Cardiac fibroblast (primary cell): ENCODE measurements at places on chromosomes 3 and 15.

DNA sequence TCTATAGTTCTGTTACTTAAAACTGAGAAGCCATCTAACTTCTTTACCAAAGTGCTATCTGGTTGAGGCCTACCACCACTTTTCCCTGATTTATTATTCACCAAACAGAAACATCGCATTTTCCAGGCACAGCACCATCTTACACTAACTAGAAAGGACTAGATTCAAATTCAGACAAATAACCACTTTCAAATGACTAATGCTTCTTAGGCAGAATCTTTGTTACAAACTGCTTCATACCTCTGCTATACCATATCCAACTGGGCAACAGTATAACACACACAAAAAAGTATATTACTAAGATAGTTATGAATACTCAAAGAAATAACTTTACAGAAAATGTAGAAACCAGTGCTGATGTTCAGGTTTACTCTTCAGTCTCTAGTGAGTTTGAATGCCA, 16.6 kb downstream of the DLG1 start:
- DNase-seq, result no peak

DNA sequence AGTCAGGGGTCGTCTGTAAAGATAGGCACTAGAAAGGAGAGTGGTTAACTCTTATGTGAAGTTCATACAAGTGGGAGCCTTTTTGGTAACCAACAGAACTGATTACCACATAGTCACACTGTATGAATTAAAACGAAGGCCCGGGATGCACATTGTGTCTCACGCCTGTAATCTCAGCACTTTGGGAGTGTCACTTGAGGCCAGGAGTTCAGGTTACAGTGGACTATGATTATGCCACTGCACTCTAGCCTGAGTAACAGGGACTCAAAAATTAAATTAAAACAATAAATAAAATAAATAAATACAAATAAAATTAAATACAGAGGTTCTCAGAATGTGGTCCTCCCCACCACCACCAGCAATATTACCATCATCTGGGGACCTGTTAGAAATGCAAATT, 467 bp downstream of the DNAAF4 start:
- DNase-seq, result no peak

GRCh38 chr3:40899286-40899712, 300.0 kb upstream of the CTNNB1 start:
- DNase-seq, result no peak

DNA sequence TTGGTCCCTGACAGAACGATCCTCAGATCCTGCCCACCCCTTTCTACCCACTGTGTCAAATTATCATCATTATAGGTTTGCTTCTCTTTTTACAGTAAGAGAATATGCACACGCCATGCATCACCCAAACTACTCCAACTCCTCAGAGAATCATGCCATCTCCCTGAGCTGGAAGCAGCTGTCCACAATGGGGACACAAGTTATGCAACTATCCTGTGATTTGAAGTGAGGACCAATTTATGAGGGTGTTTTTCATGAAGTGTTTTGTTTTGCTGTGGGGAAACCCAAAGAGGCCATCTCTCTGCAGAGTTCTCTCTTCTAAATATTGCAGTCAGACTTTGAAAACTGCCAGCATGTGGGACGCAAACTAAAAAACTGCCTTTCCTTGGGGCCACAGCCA, 35.8 kb upstream of the TNFSF10 start:
- no peak for DNase-seq

- peak; percentile 65 for DNase-seq
These were observed 1.5 kb downstream of the TPRA1 start for GRCh38 chr3:127588806-127589577.

GRCh38 chr15:73518876-73519733, 76.1 kb downstream of the REC114 start:
- DNase-seq, result no peak

DNA sequence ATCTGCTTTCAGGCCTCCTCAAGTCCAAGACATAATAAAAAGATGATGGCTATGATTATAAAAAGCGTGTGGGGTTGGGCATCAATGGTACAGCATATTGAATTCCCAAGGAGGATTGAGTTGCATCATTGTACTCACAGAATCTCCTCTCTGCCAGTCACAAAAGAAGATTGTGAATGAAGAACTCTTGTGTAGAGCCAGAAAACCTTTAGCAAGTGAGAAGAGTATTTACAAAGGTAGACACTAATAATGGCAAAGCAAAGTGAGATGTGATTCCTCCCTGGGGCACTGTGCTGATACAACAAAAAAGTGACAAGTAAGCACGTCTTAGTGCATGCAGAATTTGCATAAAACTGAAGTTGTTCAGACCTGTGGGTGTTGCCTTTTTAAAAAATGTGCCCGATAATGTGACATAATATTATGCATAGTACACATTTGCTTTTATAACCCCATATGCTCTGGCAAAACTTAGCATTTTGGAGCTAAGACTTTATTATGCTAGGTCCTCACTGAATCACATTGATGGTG, 291.2 kb upstream of the TBC1D5 start:
- no peak for DNase-seq

DNA sequence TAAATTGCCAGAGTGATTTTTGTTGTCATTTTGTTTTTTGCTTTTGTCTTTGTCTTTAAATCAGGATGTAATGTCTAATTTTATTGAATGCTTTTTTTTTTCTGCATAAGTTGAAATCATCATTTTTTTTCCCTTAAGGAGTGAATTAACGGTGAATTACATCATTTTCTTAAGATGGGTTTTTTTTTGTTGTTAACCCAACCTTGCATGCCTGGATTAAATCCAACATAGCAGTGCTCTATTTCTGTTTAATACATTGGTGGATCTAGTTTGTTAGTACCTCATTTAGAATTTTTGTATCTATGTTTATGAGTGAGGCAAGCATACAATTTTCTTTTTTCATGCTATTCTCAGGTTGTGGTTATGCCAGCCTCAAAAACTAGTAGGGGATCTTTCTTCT, 186.4 kb upstream of the TMC3 start:
- DNase-seq, result no peak

- DNase-seq, result no peak
These were observed 47.9 kb upstream of the ZSCAN2 start for GRCh38 chr15:84552896-84553295.

GRCh38 chr3:127217596-127218453, 24.9 kb downstream of the PRR23E start:
- peak; percentile 15 for DNase-seq

GRCh38 chr3:194910414-194910984, 224.8 kb downstream of the FAM43A start:
- DNase-seq, result no peak

DNA sequence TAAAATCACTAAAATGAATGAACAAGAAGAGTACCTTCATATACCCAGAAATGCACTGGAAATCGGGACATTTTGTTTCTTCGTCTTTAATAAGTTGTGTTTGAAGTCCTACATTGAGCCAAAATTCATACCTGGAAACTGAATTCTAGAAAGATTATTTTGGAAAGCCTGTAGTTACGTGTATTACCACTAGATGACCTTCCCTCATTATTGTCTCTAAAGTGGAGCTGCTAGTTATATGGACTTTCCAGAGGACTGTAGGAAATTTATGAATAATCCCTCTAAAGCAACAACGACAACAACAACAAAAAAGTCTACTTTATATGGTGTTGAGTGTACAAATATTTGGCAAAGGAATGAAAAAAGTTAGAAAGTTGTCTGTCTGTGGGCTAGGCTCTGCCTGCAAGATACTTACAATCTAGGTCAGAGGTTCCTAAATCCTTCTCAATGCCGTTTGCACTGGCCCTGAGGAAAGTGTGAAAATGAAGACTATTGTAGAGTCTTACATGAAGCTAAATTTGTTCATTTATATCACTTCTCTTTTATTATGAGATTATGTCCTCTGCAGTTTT, 234.8 kb upstream of the NR2E3 start:
- DNase-seq, result peak; percentile 55

- no peak for DNase-seq
These were observed 479.3 kb downstream of the EPHA3 start for GRCh38 chr3:89586676-89587075.

GRCh38 chr3:11287404-11287803, 15.2 kb downstream of the ATG7 start:
- DNase-seq, result no peak

DNA sequence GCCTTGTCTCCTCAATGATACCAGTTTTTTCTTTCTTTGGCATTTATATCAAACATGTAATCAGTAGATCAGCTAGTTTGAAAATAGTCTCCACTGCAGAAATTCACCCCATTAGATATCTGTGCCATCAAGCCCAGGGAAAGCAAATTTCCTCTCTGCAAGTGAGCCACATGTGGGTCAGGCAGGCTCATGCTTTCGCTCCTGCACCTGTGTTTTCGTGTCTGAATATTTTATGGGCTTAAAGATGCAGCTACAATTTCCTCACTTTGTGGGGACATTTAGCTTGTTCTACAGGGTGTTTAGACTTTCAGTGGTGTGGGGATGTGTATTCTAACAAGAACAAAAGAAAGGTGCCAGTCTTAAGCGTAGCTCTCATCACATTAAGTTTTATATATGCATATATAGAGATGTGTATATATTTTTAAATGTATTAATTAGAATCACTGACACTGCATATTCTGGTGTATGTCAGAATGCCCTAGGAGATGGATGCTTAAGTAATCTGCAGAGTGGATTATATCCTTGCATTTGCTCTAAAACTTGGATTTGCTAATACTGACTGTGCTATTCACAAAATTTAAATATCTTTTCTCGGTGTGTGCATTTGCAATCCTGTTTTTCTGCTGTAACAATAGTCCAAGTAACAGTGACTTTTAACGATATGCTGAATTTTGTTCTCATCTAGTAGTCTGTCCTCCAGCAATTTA, 372.6 kb downstream of the PTPRG start:
- no peak for DNase-seq

DNA sequence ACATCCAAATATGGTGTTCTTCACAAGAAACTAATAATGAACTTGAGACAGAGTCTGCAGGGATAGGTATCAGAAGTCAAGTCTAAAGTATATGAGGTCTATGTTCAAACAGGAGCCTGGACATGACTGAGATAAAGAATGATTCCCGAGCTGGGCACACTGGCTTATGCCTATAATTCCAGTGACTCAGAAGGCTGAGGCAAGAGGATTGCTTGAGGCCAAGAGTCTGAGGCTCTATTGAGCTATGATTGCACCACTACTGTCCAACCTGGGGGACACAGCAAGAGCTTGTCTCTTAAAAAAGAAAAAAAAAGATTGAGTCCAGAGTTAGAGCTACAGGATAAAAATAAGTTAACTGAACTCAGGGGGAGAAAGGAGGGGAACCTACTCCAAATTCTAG, 246.5 kb downstream of the LRRN1 start:
- no peak for DNase-seq

DNA sequence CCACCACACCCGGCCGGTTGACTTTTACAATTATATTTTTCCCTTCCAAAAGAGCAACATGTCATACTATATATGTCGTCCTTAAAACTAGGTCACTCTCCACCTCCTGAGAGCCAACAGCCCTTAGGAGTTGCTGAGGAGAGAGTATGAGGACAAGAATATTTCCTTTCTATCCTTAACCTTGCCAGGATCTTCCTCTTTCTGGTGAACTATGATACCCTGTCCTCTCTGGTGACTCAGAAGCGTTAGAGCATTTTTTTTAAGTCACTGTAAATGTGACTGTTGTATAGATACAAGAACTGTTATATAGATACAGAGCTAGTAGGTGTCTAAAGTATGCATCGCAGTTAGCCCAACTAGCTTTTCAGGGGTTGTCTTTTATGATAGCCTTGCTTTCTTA, 33.7 kb upstream of the MTHFS start:
- no peak for DNase-seq

GRCh38 chr3:101381809-101382208, 61.4 kb upstream of the IMPG2 start:
- DNase-seq, result peak; percentile 56

- no peak for DNase-seq
These were observed 83.7 kb upstream of the TP63 start for GRCh38 chr3:189547448-189547847.

DNA sequence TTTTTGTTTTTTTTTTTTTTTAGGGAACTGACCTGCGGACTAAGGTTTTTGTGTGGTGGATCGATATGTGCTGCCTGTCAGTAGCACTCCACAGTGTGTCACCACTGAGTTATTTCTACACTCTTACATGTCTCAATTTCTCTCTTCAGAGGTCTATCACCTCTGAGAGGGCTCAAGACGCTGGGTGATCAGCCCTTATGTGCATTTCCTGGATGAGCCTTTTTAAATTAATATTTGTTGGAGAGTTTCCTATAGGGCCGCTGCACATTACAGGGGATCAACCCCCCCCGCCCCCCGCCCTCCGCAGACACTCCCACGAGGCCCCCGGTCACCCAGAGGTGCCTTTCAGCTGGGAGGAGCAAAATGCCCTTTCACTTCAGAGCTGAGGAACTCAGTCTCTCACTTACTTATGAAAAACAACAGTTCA, 34.5 kb upstream of the AP4E1 start:
- no peak for DNase-seq

DNA sequence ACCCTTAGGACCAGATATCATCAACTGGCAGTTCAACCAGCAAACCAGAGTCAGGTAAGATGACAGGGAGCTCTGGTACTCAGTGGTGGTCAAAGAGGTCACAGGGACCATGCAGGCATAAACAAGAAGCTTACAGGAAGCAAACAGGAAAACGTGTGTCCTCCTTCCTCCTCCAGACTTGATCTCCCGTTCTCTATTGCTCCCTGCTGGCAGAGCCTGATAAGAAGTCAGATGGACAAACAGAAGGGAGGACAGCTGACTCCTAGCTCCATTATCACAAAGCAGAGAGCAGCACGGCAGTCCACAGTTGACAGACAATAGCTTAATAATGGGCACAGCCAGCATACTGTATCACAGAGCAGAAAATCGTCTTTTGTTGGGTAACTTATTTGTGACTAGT, 156.5 kb upstream of the SLC2A2 start:
- DNase-seq, result peak; percentile 50

DNA sequence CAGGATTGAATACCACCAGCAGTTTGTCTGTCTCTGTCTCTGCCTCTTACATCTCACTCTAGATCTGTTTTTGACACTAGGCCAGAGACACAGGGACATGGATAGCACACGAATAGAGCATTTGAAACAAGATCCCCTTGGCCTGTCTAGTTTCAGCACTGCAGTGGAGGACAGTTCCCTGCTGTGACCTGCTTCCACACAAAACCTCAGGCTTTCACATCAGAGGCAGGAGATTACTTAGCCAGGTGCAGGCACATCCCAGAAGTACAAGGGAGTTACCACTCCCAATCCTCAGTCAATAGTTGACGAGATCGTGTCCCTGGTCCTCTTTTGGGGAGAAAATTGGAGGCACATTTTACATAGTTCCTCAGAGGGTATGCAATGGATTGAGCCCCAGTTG, 34.0 kb upstream of the CCK start:
- DNase-seq, result peak; percentile 53
